Cerebellum (tissue), 4 donors: ENCODE measurements at places on chromosomes 13 and 19.

DNA sequence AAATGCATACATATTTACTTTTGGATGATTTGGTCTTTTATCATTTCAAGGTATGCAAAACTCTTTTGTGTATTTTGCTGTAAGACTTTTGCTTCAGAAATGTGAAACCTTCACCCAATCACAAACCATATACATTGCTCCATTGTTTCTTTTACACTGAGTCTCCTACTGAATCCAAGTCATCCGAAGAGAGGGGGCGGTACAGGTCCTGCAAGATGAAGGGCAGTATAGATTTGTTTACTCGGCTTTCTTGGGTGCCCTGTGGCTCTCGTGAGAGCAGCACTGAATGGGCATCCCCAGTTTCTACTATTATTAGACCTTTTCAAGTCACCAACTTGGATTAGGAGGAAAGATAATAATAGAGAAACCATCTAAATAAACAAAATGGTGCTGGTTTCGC is 280.6 kb downstream of the DCLK1 start:
- no peak for DNase-seq

DNA sequence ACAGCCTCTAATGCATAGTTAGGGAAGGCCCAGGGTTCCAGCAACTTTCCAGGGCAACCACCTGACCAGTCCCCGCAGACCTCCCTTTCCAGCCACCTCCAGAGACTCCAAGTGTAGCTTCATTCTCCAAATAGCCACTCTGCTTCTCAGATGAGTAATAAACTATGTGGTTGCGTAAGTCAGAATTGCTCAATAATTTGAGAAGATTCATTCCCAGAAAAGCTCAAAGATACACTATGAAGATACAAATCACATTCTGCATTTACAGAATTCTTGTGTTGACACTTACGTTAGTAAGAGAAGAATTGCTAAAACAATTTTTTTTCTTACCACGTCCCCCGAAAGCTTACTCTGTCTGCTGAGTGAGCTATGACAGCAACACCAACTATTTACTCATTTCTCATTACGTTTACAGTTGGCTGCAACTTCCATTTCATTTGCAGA is 8.2 kb upstream of the LATS2 start:
- no peak for DNase-seq

GRCh38 chr13:95579303-95579702 is 26.8 kb downstream of the CLDN10 start:
- DNase-seq = no peak

- DNase-seq = no peak
Observed at GRCh38 chr13:102556806-102557205, 40.0 kb upstream of the TPP2 start.

DNA sequence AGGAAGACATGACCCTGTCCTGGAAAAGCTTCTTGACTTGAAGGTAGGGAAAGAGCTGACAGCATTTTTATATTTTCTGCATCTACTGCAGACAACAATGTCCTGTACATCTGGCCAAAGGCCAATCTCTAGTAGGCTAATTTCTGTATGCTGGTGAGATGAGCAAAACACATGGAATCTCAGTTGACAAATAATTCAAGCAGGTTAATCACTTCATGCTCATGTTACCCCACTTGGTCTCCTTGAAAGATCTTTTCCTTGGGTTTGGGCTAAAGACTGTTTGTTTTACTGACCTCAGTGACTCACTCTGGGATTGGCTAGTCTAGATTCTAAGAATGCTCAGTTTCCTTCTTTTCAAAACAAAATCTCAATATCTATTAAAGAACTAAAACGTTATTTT is 298.8 kb downstream of the LMO7 start:
- peak; percentile 31 for DNase-seq
